ENCODE measurements at places on chromosomes 5 and 9. TPM values are rescaled to one million over a fixed set of nuclear protein-coding genes. Genes with fewer than 3 reads are reported as not detected.

GRCh38 chr5:32503261-32503660, 58.7 kb upstream of the ZFR start:
- no peak for DNase-seq

DNA sequence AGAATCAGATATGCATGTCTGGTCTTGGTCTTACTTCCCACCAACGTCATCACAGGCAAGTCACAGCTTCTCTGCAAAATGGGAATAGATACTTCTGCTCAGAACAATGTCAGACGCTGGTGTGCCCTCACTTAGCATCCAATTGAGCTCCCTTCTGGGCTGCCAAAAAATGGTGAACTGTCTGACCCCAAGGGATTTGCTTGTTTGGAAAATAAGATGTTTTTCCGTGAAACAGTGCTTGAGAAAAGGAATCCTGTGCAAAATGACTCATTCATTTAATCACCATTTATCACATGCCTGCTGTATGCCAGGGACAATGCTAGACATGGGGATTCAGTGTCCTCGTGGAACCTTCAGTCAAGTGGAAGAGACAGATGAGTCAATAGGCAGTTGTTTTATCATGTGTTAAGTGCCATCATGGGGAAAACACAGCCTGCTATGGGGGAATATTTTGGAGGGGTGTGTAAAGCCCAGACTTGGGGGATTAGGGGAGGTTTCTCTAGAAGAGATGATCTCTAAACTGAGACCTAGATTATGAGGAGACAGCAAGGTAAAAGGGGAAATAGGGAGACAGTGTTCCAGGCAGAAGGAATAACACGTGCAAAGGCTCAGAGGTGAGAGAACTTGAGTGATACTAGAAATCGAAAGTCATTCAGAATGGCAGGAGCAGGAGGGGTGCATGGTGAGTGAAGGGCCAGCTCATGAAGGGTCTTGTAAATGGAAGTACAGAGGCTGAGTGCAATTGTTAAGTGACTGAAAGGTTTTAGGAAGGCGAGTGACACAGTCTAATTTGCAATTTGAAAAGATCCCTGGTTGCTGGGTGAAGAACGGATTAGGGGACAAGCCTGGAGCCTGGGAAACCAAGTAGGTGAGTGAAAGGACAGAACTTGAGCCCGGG, 3.9 kb downstream of the NIPAL4 start:
- DNase-seq = no peak

GRCh38 chr9:16986556-16986955, 116.1 kb upstream of the BNC2 start:
- no peak for DNase-seq

DNA sequence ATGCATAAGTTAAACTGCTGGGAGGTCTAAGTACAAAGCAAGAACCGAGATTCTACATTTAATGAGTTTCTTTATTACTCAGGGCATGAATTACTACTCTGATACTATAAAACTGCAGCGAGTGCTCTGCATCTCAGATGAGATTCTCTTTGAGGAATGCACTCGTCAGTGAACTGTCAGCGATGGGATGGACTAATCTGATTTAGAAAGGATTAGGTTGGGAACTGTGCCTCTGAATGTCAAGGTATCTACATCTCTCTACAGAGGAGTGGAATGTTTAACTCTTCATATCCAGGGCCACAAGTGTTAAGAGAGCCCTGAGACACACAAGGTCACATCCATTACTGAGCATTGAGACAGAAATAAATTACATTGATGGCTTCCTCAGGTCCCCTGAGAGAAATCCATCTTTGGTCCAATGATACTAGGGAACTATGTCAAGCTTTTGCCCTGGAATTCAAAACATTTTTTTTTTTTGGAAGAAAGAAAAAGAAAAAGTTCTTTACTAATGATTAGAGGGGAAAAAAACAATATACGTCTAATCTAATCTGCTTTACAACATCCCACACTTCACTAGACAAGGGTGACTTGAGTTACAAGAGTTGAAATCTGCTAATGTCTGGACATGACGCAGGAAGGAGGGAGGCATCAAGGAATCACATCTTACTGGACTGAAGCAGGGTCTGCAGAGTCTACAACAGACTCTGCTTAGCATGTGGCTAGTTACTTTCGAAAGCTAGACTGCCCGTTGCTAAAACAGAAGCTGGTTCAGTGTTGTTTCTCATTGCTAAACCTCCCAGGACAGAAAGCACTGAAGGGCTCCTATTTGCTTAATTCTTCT, 270.0 kb upstream of the TLE4 start:
- no peak for DNase-seq

The C5orf52 gene
- not detected for polyA plus RNA-seq
